ENCODE measurements at places on chromosomes 12 and 14.

DNA sequence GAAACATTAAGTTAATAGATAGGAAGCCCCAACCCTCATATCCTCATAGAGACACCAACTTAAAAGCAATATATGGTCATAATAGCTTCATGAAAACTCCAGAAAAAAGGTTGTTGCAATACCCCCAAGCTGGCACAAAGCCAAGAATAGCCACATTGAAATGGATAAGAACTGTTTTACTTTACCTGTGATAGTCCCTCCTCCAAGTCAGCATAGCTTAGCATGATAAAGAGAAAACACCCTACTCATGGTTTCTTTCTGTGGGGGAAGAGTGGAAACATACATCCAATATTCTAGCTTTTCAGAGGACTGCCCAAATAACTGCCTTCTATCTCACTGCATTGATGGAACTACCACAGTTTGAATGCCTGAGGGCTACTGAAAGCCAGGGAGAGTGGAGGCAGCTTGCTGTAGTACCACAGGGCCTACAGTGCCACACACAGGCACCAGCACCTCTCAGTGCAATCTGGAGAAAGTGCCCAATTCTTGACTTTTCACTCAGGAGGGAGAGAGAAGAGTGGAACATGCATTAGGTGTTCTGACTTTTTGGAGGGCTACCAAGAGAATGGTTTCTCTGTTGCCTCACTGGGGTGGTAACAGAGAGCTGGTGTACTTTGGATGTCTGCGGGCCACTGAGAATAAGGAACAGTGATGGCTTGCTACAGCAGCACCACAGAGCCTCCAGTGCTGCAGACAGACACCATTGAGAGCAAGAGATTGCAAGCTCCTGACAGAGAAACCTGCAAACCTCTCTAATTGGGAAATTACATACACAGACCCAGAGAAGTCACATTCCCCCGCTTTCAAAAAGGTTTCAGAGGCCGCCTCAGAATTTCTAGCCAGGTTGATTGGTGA, 157.1 kb upstream of the GARIN2 start:
- no peak overlapping the region for H3K4me3 ChIP-seq
- H3K27me3 ChIP-seq = no peaks in the 10 kb centered on the region
- no peaks in the 10 kb centered on the region for H3K4me1 ChIP-seq
- H3K36me3 ChIP-seq = no peaks in the 10 kb centered on the region
- DNase-seq = no peak
- H3K27ac ChIP-seq = no peak overlapping the region

DNA sequence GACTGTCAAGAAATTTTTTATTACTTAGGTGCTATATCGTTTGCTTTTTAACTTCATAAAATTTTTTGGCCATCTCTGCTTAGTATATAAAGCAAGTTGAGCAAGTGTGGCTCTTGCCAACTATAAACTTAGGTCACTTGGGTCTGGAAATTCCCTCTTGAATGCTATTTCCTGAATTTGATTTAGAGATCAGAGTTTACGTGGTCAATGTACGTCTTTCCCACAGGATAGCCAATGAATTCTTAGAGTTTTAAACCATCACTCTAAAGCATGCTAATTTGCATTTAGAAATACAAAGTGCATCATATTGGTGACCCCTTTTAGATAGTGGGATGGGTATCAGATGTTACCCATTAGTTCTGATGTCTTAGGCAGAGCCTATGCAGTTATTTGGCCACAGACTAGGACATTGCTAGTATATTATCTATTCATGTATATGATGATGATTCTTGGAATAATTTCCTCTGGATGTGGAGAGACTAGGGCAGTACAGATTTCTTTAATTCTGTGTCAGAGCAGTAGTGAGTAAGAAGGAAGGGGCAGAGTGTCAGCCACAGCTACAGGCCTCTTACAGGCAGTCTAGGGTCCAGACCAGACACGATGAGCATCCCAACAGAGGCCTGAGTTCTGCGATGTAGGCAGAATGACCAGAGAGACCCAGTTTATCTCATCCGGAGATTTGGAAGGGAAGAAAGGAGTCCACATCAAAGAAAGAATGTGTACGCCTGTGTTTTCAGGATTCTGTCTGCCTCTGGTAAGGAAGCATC, 30.3 kb downstream of the SCN8A start:
- no peak overlapping the region for H3K4me3 ChIP-seq
- no peak for DNase-seq

GRCh38 chr14:57086271-57087162, 182.2 kb downstream of the EXOC5 start:
- DNase-seq = no peak
- no peaks in the 10 kb centered on the region for H3K4me1 ChIP-seq
- H3K36me3 ChIP-seq = no peaks in the 10 kb centered on the region
- peaks cover 9% of the 10 kb centered on the region for H3K27me3 ChIP-seq

DNA sequence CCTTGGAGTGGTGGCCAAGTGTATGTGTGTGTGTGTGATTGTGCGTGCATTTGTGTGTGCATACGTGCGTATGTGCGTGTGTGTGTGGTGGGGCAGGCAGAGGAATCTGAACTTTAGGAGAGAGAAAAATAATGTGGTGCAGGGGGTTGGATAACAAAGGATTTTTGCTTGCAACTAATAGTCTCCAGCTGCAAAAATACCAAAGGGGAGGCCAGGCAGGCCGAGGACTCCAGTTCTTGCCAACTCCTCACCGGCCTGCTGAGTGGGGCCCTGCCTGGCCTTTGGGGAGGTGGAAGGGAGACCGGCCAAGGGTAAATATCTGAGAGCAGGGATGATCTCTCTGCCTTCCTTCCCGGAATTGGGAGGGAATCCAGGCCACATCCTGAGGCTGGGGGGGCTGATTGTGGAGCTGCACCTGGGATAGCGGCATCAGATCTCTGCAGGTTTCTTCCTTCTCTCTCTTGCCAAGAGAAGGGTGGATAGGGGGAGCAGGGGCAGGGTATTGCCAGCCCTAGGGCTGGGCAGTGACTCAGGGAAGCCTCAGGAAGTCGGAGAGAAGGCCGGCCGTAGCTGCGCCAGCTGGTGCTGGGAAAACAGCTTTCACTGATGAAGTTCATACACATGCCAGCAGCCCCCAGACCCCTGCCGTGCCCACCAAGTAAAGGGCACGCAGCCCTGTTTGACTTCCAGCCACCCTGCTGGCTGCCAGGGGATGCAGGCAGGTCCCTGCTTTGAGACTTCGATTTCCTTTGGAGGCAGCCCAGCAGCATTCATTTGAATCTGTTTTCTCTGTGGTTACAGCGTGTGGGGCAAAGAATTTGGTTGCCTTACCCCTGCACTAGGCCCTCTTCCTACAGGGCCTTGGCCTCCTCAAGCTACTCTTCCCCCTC, 4.6 kb upstream of the LRP1-AS start:
- H3K36me3 ChIP-seq = peaks cover 36% of the 10 kb centered on the region
- no peaks in the 10 kb centered on the region for H3K27me3 ChIP-seq
- H3K27ac ChIP-seq = no peak overlapping the region
- H3K4me1 ChIP-seq = peaks cover 87% of the 10 kb centered on the region

GRCh38 chr14:24721775-24722174, 87.8 kb upstream of the GZMB start:
- no peak overlapping the region for H3K4me3 ChIP-seq
- no peak overlapping the region for H3K27ac ChIP-seq
- H3K36me3 ChIP-seq = no peaks in the 10 kb centered on the region
- no peaks in the 10 kb centered on the region for H3K4me1 ChIP-seq
- H3K27me3 ChIP-seq = no peaks in the 10 kb centered on the region
- DNase-seq = no peak

- H3K27me3 ChIP-seq = no peaks in the 10 kb centered on the region
- no peak overlapping the region for H3K27ac ChIP-seq
- no peak overlapping the region for H3K4me3 ChIP-seq
- DNase-seq = peak; percentile 10
- no peaks in the 10 kb centered on the region for H3K36me3 ChIP-seq
These were observed 266.2 kb downstream of the KTN1 start for GRCh38 chr14:55845963-55846825.

GRCh38 chr12:34097213-34097612, 74.9 kb downstream of the ALG10 start:
- no peak overlapping the region for H3K27ac ChIP-seq
- no peaks in the 10 kb centered on the region for H3K27me3 ChIP-seq
- no peak overlapping the region for H3K4me3 ChIP-seq
- no peaks in the 10 kb centered on the region for H3K4me1 ChIP-seq
- DNase-seq = no peak
- no peaks in the 10 kb centered on the region for H3K36me3 ChIP-seq

DNA sequence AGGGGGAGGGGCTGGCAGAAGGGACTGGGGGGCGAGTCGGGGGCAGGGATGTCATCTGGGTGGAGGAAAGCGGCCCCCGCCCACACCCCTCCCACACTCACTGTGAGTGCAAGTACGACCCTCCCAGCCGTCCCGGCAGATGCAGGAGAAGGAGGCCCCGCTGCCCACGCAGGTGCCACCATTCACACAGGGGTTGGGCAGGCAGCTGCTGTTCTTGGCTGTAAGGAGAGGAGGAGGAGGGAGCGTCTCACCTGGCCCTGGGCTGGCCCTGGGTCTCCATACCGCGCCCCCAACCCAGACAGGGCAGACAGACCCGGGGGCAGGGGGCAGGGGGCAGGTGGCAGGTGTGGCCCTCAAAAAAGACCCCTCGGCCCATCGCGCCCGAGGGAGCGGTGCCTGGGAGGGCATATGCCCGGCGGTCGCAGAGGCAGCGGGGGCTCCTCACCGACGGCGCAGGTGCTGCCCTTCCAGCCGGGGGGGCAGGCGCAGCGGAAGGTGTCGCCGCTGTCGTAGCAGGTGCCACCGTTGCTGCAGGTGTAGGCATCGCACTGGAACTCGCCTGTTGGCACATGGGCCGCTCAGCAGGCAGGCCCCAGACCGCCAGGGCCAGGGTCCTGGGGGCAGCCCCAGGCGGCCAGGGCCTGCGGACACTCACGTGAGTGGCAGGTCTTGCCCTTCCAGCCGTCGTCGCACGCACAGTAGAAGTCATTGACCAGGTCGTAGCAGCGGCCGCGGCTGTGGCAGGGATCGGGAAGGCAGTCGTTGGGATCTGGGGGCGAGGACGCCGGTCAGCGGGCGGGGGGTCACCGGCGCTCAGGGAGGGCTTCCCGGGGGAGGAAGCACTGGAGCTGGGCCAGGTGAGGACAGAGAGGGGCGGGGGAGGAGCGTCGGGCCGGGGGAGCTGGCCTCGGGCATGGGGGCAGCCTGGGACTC, 20.6 kb downstream of the JAG2 start:
- no peaks in the 10 kb centered on the region for H3K36me3 ChIP-seq
- H3K27me3 ChIP-seq = peaks cover 17% of the 10 kb centered on the region
- no peaks in the 10 kb centered on the region for H3K4me1 ChIP-seq
- no peak overlapping the region for H3K4me3 ChIP-seq

DNA sequence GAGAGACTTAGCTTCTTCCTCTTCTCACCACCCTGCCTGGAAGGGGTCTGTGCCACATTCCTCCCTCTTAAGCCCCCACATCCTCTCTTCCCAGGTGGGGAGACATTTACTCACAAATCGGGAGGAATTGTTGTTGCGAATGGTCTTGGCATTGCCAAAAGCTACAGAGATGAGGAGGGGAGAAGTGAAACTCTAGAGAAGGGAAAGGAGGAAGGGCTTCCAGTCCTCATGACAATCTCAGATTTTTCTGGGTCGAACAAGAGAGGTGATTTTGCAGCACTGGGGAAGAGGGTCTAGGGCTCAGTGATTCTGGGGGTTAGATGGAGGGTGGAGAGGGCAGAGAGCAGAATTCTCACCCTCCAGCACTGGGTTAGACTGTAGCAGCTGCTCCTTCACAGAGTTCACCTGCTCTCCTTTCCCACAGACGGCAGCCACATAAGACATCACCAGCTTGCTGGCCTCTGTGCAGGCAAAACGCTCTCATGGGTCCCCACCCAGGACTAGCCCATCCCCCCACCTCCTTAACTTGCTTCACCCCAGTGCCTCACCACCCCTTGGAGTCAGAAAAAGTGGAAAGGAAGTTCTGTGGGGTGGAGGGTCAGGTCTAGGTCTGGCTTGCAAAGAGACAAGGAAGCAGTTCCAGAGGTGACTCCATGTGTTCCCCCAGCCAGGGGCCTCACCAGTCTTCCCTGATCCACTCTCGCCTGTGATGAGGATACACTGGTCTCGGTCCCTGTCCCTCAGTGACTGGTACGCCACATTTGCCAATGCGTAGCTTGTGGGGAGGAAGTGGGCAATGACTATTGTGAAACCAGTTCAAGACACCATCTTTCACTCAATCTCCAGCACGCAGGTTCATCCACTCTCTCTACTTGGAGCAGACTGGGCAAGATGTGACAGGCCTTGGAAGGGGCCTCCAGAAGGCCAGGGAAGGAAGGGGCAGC, 2.7 kb downstream of the MYO1A start:
- no peaks in the 10 kb centered on the region for H3K27me3 ChIP-seq
- H3K4me3 ChIP-seq = no peak overlapping the region
- H3K4me1 ChIP-seq = peaks cover 38% of the 10 kb centered on the region
- no peak overlapping the region for H3K27ac ChIP-seq
- no peaks in the 10 kb centered on the region for H3K36me3 ChIP-seq

DNA sequence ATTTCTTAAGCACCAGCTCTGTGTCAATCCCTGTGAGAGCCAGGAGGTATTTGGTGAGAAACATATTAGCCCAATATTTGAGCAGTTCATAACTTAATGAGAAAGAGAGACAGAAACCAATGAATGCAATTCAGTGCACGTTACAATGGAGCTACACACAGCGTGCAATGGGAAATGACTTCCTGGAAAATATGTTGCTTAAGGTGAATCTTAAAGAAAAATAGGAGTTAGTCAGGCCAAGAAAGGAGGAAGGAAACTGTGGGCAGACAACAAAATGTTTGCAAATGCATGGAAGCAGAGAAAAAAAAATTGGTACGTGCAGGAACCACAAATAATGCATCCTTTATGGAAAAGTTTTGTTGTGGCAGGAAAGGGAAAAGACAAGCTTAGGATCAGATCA, 481.7 kb downstream of the BCAT1 start:
- H3K4me1 ChIP-seq = no peaks in the 10 kb centered on the region
- H3K4me3 ChIP-seq = no peak overlapping the region
- no peak overlapping the region for H3K27ac ChIP-seq
- H3K36me3 ChIP-seq = no peaks in the 10 kb centered on the region

GRCh38 chr12:131828671-131829355, 620 bp downstream of the MMP17 start:
- no peak overlapping the region for H3K27ac ChIP-seq
- H3K27me3 ChIP-seq = peaks cover 9% of the 10 kb centered on the region
- DNase-seq = no peak
- peak overlapping the region; percentile 50 for H3K4me3 ChIP-seq

GRCh38 chr12:52542157-52542556, 10.8 kb downstream of the KRT71 start:
- no peaks in the 10 kb centered on the region for H3K36me3 ChIP-seq
- DNase-seq = no peak
- no peak overlapping the region for H3K4me3 ChIP-seq
- no peak overlapping the region for H3K27ac ChIP-seq

DNA sequence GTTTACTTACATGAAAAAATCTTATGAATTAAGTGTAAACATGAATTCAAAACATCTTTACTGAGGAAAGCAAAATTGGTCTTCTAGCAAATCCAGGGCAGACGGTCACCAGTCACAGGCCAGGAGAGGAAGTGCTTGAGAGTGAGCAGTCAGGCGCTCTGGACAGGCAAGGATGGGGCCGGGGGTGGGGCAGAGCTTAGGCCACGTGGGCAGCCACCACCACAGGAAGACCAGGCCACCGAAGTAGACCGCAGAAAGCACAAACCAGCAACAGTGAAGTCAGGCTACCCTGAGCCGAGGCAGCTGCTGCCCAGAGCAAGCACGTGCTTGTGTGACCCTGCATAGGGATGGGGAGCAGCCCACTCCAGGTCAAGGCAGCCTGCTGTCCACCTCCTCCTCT, 33.5 kb downstream of the SLC6A12 start:
- H3K4me1 ChIP-seq = peaks cover 35% of the 10 kb centered on the region
- DNase-seq = no peak
- no peak overlapping the region for H3K27ac ChIP-seq
- no peak overlapping the region for H3K4me3 ChIP-seq
- no peaks in the 10 kb centered on the region for H3K36me3 ChIP-seq

GRCh38 chr12:81207664-81208063, 129.8 kb downstream of the ACSS3 start:
- H3K4me3 ChIP-seq = no peak overlapping the region
- H3K27me3 ChIP-seq = no peaks in the 10 kb centered on the region
- 0 out of 2 replicates have a peak, but pooled peaks cover 2% of the 10 kb centered on the region for H3K36me3 ChIP-seq
- peaks cover 35% of the 10 kb centered on the region for H3K4me1 ChIP-seq
